ENCODE measurements at places on chromosomes 13 and 19.

GRCh38 chr13:101325423-101325822 lies 90.9 kb downstream of the NALCN start:
- no peak for DNase-seq

DNA sequence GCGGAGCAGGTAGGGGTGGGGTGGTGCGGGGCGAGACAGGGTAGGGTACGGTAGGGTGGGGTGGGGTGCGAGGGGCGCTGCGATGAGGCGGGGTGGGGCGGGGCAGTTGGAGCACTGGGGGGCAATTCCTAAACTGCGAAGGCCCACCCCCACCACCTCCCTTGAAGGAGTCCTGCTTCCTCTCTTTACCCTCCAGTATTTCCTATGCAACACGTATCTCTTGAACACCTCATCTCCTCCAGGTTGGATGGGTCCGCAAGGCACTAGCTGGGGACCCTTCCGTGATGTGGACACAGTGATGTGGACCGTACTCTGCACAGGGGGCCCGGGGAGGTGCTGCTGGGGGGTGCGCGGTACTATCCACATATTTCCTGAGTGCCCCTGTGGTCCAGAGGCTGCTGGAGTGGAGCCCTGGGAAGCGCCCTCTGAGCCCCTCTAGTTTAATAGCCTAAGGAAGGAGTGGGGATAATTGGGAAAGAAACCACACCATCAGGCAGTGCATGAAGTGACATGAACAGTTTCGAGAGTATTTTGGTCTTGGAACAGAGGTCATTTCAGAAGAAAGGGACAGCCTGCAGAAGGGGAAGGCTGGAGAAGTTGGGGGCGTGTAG lies 1.1 kb downstream of the IL17D start:
- no peak for DNase-seq

- DNase-seq = peak; percentile 23
Measured at GRCh38 chr19:58279042-58279924, 528 bp downstream of the ZNF8 start.

DNA sequence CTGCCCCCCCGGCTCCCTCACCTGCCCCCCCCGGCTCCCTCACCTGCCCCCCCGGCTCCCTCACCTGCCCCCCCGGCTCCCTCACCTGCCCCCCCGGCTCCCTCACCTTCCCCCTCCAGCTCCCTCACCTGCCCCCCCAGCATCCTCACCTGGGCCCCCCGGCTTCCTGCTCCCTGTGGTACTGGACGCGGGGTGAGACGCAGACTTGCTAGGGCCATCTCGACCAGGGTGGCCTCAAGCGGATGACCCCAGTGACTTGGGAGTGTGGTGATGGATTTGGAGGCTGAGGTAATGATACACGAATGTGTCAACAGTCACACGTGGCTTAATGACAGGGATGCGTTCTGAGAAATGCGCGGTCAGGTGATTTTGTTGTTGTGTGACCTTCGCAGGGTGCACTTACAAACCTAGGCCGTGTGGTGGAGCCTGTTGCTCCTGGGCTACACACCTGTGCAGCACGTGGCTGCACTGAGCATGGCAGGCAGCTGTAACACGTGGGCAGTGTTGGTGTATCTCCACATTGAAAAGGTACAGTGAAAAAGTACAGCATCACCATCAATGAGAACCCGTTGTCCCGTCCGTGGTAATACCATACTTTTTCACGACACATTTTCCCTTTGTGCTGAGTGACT lies 197.8 kb downstream of the TEX29 start:
- DNase-seq = no peak

DNA sequence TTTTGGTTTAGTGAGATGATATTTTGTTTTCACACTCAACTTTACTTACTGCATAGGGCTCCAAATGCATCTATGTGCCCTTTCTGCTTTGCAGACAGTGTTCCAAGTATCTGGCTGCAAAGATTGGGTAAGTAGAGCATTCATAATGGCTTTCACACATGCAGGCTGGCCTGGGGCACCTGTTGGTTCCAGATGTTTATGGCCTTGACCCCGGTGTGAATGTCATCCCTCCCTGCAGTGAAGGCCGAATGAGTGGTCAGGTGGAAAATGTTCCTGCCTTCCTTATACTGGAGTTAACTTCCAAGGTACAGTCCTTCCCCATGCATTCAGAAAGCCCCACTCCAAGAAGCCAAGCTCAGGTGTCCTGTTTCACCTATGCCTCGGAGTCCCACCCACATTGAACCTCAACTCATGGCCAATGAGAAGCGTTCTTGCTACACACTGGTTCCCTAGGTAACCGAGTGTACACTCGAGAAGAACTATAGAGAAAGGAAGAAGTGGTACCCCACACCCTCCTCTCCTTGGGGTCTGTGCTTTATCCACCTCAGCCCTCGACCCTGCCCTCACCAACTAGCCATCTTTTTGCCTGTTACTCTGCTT lies 23.0 kb upstream of the ZNF536 start:
- DNase-seq = no peak

Data from stimulated activated CD8-positive, alpha-beta memory T cell treated with anti-CD3 and anti-CD28 coated beads, Interleukin-12 subunit alpha, Interleukin-12 subunit beta, amount 100 ng/mL, for 4 hours (primary cell).